ENCODE measurements at places on chromosomes 13 and 19.

DNA sequence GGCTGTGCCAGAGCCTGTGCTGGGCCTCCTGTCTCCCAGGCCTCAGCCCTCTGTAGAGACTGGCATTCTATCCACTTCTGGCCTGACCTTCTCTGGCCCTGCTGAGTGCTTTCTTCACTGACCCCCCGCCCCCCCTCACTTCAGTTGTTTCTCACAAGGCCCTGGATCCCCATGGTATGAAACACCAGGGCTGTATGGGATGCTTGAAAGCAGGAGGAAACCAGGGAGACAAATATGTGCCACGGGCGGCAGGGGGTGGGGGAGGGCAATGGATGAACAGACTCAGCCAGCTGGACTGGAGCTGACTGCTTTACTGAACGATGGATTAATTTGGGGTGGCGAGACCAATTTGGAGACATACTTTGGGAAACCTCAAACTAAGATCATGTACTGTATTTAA is 14.0 kb downstream of the IRGC start:
- DNase-seq: no peak

DNA sequence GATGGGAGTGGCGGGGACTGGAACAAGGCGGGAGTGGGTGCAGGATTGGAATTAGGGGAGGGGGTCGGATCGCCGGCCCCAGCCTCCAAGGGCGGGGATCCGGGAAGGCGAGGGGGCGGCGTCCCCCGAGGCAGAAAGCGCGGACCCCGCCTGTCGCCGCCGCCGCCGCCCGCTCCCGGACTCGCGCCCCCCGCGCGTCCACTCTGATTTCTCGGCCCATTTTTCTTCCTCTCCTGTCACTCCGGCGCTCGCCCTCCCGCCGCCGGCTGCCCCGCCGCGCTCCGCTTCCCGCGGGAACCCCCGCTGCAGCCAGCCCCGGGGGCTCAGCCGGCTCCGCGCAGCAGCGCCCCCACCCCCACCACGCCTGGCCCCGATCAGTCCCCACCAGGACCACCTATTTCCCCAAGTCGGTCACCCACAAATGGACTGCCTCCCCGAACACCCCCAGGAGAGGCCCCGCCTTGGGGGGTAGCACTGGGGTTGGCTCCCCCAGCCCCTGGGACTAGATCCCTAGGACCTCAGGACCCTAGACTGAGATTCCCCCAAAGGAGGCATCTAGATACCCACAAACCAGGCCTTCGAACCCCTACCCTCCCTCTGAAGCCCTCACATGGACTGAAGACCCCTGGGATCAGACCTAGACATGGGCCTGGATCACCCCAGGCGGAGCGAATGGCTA is 12.6 kb upstream of the ERFL start:
- DNase-seq: no peak

DNA sequence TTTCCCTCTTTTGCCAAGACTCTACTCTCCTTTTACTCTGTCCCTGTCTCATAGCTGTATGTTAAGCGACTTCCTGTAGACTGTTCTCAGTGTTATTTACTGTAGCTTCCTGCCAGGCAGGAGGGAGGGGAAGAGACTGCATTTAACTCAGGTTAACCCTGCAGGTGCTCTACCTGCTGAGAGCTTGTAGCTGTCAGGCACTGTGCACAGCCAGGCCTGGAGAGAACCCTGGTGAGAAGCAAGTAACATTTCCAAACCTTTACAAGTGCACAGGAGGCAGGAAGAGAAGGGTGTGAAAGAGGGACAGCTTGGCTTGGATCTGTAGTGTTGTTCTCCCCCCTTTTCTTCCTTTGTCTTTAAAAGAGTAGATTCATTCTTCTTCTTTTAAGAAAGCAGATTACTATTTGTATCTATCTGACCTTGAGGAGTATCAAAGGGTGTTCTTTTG is 167.1 kb downstream of the LMO7 start:
- no peak for DNase-seq

DNA sequence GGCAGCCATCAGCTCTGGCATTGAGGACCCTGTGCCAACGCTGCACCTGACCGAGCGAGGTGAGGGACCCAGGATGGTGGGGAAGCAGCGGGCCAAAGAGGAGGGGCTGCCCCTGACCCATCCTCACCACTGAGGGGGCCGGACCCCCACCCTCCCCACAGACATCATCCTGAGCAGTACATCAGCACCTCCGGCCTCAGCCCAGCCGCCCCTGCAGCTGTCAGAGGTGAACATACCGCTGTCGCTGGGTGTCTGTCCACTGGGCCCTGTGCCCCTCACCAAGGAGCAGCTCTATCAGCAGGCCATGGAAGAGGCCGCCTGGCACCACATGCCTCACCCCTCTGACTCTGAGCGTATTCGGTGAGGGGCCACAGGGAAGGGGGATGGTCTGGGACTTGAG is 7.3 kb downstream of the LENG1 start:
- no peak for DNase-seq

GRCh38 chr13:112996671-112997091 is 27.7 kb downstream of the MCF2L start:
- no peak for DNase-seq

- DNase-seq: no peak
Measured at GRCh38 chr19:13119627-13120026, 1.6 kb downstream of the NACC1 start.

GRCh38 chr13:68697551-68697950 is 1410.1 kb upstream of the ATXN8OS start:
- no peak for DNase-seq

- peak; percentile 35 for DNase-seq
Measured at GRCh38 chr13:98454389-98454881, 122.5 kb downstream of the STK24 start.

DNA sequence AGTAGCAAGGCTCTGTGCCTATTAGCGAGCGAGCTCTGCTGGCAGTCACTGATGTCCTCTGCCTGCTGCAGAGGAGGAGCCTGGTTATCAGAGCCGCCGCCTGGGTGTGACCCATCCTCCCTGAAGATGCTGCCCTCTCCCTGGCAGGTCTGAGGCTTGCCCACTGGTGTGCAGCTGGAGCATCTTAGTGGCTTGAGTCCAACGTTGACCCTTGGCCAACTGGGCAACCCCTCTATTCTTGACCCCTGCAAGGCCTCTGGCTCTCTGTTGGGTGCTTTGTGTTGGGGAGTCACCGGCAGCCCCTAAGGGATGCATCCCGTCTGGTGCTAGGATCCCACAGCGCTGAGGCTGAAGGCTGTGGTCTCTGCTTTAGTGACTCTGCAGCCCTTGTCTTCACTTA is 277.9 kb upstream of the SOX1 start:
- DNase-seq: no peak

GRCh38 chr19:36488118-36488845 is 1.1 kb downstream of the ZNF566 start:
- no peak for DNase-seq

Measured in nucleus accumbens (tissue), 56 donors.